ENCODE measurements at places on chromosomes 4 and X. TPM values are rescaled to one million over a fixed set of nuclear protein-coding genes. Genes with fewer than 3 reads are reported as not detected.
A peak's percentile ranks its signal among the peaks of the same experiment; 100 is the strongest.

DNA sequence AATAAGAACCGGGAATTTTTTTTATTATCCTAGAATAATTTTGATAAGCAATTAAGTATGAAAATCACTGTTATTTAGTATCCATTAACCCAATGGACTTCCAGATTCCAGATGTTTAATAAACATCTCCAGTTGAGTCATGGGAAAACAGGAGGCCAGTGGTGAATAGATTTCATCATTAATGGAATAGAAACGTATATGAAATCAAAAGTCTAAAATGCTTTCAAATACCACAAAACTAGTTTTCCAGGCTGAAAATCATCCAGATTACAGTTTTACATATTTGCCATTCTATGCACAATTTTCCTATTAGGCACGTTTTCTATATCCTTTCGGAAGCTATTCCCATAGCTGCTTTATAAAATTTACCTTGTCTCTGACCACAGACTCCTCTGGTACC, 35.0 kb downstream of the IRF2 start:
- DNase-seq: no peak

DNA sequence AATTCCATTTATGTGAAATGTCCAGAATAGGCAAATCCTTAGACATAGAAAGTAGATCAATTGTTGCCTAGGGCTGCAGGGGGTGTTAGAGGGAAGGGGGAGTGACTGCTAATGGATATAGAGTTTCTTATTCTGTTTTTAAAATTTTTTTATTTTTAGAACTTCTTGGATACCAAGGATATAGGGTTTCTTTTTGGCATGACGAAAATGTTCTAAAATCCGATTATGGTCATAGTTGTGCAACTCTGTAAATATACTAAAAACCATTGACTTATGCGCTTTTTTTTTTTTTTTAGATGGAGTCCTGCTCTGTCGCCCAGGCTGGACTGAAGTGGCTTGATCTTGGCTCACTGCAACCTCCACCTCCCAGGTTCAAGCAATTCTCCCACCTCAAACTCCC, 125.2 kb upstream of the USP9X start:
- DNase-seq: no peak

DNA sequence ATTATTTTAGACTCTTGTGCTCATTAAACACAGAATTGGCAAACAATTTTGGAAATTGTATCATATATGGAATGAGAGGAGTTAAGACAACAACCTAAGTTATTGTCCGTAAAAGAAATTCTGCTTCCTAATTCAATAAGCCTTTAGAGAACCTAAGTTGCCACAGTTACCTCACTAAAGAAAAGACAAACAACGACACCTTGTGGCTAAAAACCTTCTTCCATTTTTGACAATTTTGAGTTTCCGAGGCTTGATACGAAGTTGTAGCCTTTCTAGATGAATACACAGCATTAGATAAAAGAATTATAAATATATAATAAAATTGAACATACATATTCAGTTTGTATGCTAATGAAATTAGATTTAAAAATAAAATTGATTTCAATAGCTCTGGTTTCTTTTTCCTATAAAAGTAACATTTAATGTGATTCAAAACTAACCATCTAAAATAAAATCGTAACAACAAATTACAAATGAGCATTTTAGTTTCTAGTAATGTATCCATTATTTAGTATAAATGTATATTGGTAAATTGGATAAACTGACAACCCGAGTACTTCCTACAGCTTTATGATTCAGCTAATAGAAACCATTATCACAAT, 275.1 kb downstream of the GPM6A start:
- peak; percentile 20 for DNase-seq

DNA sequence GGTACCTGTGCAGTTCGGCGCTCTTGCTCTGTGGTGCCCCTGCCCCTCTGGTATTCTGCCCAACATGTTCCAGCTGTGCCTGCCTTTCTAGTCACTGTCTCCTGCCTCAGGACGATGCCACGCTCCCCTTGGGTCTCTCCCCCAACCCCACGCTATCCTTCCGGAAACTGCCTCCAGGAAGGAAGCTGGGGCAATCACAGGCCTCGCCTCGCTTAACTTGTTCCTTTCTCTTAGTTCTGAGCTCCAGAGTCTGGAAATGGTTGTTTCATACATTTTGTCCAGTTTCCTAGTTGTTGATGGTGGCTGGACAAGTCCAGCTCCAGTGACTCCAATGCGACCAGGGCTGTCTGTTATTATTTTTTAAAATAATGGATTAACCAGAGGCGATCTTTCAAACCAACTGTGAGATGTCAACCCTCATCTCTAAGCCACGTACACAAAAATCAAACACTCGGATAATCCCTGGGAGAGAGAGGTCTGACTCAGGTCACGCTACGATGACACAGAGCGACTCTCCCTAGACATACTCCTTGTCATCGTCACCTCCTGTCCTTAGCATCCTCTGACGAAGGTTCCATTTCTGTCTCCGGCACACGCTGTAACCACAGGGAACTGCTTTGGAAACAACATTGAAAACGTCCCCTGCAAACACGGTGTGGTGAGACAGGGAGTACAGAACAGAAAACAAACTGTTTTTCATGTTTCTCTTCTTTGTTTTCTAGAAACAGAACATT, 62.5 kb downstream of the ABLIM2 start:
- DNase-seq: no peak

DNA sequence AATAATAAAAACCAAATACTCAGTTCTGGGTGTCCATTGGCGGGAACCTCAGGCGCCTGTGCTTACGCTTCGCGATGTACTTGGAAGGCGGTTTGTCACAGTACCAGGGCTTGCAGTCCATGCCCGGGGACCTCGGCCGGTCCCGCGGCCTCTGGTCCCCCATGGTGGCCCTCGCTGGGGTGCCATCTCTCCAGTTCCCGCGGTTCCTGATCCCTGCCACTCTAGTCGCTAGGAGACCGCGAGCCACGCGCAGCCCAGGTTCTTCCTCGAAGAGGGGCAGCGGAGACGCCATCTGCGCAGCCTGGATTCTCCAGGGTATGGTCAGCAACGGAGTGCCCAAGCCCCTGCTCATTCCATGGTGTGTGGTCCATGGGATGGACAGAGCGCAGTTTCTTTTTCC, 26.4 kb upstream of the LANCL3 start:
- DNase-seq: no peak

ARHGAP24 gene
- 124 TPM for polyA plus RNA-seq

DNA sequence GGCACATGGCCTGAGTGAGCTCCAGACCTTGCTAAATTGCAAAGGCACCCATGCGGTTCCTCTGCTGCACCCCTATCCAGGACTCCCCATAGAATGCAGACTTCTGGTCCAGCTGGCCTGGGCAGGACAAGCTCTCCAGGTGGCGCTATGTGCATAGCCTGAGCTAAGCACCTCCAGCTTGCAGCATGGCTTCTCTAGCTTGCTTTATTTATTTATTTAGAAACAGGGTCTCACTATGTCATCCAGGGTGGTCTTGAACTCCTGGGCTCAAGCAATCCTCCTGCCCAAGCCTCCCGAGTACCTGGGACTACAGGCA, 5.5 kb upstream of the WFS1 start:
- DNase-seq: no peak

DNA sequence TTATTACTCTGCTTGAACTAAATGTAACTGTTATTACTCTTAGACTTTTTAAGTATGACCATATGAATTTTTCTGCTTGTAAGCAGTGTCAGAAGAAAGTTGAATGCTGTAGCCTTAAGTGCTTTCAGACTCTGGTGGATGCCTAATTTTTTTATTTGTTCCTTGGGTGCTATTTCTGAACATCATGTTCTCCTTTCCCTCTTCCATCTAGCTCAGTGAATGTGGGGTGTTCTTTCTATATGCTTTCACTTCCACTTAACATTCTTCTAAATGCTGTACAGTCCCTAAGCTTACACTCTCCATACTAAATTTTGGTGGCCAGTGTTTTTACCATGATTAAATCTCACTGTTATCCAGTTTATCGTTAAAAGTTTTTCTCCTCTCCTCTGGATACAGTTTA, 3.6 kb downstream of the DCK start:
- DNase-seq: no peak

GRCh38 chr4:27058819-27059406, 198.3 kb downstream of the STIM2 start:
- DNase-seq: no peak

DNA sequence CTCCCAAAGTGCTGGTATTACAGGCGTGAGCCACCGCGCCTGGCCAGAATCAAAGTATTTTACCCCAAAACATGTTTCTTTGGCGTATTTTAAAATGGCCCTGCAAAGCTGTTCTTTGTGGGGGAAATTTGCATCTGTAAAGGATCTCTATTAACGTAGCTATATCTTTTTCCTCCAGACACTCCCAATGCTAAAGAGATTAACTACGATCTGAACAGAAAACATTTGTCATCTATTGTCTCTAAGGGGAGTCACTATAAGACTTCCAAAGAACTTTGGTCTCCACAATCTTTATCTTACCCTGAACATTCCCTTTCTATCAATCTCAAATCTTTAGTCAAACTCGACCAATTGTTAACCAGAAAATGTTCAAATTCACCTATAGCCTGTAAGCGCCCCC, 19.1 kb upstream of the PDS5A start:
- no peak for DNase-seq

GRCh38 chr4:134117392-134118183, 84.0 kb downstream of the PABPC4L start:
- no peak for DNase-seq

LCORL gene
- 22.0 TPM for polyA plus RNA-seq

- DNase-seq: peak; percentile 70
Observed at GRCh38 chr4:72567821-72568675, 973 bp downstream of the ADAMTS3 start.

- DNase-seq: no peak
Observed at GRCh38 chr4:120088507-120088906, 21.9 kb upstream of the MAD2L1 start.

- DNase-seq: no peak
Observed at GRCh38 chr4:105194328-105195231, 47.9 kb downstream of the TET2 start.

DNA sequence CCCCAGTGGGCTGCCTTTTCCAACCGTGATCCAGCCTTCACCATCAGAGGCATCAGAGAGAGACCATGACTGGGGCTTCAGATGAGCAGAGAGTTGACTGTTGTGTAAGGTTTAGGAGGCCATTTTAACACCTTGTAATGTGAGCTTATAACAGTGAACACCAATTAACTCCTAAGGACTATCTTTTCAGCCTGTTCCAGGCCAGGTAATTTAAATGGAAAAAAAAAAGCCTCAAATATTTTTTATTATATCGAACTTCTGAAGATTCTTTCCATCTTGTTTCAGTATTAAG, 13.3 kb upstream of the ELOVL6 start:
- DNase-seq: no peak

GRCh38 chr4:10109995-10110670, 6.5 kb downstream of the WDR1 start:
- no peak for DNase-seq

DNA sequence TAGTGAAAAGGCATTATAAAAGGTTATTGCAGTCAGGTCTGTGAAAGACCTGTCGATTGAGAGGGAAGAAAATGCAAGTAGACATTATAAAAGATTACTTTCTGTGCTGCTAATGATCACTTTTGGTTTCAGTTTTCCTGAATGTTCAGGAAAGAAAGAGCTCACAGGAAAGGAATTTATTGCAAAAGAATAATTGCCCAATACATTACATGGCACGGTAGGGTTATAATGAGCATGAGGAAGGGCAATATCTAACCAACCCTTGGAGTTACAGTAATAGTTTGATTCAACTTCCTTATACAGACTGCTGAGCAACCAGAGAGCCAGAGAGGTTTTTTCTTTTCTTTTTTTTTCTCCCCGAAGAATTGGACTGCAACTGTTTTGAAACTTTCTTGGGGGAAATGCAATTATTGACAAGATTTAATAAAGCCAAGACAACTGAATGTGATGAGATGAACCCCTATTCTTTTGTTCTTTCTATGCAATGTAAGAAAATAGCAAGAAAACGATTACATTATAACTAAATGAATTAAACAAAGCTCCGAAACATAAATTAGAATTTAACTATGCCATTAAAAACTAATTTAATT, 247.0 kb downstream of the C4orf33 start:
- DNase-seq: no peak

- no peak for DNase-seq
Observed at GRCh38 chr4:128854433-128854832, 44.9 kb downstream of the JADE1 start.

DNA sequence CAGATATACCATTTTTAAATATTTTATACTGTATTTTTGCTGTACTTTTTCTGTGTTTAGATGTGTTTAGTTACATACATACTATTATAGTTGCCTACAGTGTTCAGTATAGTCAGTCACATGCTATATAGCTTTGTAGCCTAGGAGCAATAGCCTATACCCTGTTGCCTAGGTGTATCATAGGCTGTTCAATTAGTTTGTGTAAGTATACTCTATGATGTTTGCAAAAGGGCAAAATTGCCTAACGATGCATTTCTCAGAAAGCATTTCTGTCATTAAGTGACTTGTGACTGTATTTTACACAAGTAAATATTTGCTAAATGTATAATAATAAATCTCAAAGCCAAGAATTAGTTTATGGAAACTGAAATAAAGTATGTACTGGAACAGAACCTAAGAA, 9.5 kb downstream of the ETFDH start:
- DNase-seq: no peak

ARL9 gene
- polyA plus RNA-seq: 1.8 TPM

LGI2 gene
- polyA plus RNA-seq: 31.9 TPM

DNA sequence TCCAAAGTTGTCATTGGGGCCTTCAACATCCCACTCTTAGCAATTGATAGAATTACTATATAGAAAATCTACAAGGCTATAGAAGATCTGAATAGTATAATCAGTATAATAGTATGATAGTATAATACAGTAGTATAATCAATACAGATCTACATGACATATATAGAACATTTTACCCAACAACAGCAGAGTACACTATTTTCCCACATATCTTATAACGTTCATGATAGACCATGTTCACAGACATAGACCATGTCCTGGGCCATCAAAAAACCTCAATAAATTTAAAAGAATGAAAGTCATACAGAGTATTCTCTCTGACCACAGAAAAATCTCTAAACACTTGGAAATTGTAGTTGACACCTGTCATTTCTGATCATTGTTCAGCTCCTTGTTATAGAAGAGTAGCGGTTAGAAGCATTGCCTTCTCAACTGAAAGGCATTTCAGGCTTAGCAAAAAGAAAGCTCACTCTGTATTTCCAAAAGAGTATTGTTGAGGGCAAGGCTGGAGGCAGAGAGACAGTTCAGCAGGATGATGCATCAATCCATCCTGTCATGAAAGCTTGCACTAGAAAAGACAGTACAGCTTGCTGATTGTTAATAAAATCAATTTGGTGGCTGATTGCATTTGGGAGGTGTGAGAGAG, 38.8 kb upstream of the ARMCX5 start:
- DNase-seq: no peak

- no peak for DNase-seq
Observed at GRCh38 chrX:135484641-135485289, 35.7 kb upstream of the INTS6L start.

- no peak for DNase-seq
Observed at GRCh38 chr4:170374770-170375169, 285.0 kb upstream of the AADAT start.

- no peak for DNase-seq
Observed at GRCh38 chr4:159451006-159451405, 348.1 kb downstream of the RAPGEF2 start.

DNA sequence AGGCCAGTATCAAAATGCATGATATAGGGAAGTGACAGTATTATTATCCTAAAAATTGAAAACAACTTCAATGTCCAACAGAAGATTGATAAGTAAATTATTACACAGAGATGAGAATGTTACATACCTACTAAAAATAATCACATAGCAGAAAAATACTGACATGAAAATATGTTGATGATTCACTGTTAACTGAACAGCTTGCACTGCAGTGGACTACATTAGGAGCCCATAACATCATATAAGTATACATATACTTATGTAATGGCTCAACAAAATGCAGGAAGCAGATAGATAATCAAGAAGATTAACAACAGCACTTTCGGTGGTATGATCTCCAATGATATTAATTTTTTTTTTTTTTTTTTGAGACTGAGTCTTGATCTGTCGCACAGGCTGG, 7.1 kb downstream of the CLOCK start:
- DNase-seq: no peak

Measured in renal cortex interstitium (tissue), 15 donors.